SK-N-DZ (cell line): ENCODE measurements at places on chromosomes 3 and 15.

DNA sequence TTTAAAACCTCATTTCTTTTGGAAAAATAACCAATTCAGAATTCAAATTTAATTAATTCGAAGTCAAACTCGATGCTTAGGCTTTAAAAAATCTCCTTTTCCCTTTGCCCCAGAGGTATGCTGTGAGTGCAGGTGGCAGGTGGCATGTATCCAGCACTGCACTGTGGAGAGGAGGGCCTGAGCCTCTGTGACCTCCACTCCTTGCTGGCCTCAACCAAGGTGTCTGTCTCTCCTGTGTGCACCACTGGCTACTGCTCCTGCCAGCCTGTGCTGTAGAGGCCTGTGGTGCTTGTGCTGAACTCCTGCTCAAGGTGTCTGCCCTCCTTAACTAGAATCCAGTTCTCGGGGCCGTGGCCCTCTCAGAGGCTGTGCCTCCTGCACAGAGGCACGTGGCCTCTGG lies 56.2 kb upstream of the NEDD4 start:
- DNase-seq, result no peak

- DNase-seq, result no peak
Observed at GRCh38 chr3:65285956-65286355, 598.2 kb upstream of the ADAMTS9 start.

- DNase-seq, result no peak
Observed at GRCh38 chr3:31250116-31250777, 282.5 kb upstream of the STT3B start.

DNA sequence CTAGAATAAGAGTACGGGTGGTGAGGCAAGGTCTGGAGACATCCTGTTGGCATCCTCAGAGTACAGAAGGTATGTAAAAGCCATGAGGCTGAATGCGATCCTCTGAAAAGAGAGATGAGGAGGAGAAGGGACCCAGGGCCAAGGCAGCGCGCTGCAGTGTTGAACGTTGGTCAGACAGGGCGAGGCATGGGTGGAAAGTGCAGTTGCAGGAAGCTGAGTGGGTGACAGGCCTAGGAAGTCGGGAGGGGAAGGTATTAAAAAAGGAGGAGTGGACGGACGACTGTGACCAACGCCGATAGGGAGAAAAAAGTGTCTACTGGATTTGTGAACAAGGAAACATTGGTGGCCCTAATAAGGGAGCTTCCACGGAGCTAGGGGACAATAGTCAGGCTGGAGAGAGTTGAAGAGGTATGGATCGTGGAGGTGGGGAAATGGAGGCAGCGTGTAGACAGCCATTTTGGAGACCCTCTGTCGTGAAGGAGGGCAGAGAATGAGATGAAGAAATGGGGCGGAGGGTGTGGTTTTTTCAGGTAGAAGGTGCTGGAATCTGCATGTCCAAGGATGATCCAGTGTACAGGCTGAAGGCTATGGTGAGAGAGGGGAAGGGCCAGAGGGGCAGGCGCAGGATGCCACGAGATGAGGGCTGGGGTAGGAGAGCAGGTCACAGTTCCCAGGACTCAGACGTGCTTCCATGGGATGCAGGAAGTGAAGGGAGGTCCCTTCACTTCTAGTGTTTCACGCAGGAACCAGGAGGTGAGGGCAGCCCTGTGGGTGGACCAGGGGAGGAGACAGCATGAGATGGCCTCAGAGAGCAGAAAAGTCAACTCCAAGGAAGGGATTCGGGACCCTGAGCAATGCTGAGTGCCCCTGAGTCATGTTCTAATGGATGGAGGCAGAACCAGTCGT lies 115.9 kb downstream of the ASB7 start:
- no peak for DNase-seq

DNA sequence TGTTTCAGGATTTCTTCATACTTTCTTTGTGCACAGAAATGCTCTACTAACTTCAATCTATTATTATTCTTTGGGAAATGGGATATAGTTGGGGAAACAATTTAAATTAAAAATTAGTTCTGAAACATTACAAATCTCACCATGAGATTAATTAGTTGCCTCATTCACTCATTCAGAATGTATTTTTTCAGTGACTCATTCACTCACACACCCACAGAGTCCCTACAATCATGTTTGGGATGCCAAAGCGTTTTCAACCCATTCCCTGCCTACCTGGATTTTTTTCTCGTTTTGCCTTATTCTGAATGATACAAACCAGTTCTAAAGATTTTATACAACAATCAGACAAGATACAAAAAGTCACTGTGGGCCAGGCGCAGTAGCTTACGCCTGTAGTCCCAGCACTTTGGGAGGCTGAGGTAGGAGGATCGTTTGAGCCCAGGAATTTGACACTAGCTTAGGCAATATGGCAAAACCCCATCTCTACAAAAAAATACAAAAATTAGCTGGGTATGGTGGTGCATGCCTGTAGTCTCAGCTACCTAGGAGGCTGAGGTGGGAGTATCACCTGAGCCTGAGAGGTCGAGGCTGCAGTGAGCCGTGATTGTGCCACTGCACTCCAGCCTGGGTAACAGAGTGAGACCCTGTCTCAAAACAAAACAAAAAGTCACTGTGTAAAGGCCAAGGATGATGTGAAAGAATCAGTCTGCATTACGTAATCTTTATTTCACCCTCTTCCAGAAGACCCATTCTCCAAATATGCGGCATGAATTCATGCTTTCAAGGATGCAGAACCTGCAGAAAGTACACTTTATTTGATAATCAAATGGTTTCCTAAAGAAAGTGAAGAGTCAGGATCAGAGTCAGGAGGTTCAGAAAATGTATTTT lies 34.8 kb upstream of the ARHGEF3 start:
- DNase-seq, result no peak

DNA sequence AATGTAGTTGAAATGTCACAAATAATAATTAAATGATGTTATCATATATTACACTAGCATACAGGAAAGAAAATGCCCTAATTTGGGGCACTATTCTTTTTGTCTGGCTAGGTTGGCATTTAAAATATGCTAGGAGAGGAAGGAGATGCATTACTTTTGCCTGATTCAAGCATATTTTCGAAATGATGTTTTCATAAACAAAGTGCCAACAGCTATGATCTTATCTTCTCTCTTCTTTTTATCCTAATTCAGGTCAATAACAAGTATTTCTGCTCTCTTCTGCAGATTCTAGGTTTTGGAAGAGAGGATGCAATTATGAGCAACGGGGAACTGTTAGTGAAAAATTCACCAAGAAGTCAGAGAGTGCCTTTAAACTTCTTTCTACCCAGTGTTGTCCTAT lies 55.8 kb upstream of the NR2F2 start:
- no peak for DNase-seq

DNA sequence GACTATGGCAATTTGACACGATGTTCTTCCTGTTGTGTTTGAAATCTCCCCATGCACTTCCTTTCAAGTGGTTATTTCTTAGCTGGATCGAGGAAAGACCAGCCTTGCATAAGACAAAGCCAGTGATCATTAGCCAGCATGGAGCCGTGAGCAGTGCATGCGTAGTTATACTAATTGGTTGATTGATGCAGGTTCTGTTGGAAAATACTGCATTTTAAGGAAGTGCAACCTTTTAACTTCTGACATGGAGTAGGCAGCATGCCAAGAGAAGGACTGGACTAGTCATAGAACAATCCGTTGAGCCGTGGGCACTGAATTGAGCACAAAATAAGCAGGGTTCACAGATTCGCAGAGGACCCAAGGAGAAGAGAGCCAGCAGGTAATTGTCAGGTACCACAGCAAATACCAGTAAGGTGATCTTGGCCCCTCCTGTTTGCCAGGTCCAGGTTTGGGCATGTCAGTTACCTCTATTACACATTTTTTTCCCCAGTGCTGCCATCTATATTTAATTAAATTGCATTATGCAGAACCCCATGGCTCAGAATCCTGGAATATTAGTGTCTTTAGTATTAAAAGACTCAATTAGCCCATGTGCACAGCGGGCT lies 29.0 kb upstream of the BCL6 start:
- DNase-seq, result no peak

DNA sequence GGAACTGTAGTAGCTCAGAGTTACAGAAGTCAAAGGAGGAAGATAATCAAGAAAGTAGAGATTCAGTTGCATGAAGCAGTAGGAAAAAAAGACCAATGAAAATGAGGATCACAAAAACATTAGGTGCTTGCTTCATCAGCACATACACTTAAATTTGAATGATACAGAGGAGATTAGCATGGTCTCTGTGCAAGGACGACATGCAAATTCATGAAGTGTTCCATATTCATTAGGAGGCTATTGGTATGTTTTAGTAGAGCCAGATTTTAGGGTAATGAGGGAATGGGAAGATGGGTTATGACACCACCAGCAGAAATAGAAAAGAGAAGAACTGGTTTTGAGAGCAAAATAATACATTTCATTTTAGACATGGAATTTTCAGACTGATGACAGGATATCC lies 21.0 kb upstream of the TTC14 start:
- no peak for DNase-seq

DNA sequence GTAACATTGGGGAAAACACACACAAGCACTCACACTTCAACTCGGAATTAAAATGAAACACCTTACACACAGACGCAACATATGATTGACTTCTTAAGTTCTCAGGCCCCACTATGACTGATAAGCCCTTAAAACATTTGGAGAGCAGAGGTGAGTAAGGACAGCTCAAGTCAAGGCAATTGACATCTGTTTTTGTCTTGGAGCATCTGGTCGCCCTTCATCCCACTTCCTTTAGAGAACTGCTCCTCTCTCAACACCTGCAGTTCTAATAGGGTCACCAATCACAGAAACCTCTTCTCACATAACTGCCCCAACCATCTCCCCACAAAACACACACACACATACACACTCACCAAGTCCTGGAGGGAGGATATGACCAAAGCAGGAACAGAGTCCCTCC lies 43.4 kb downstream of the ERC2 start:
- DNase-seq, result no peak

- no peak for DNase-seq
Observed at GRCh38 chr3:147701195-147701594, 292.0 kb downstream of the ZIC1 start.

DNA sequence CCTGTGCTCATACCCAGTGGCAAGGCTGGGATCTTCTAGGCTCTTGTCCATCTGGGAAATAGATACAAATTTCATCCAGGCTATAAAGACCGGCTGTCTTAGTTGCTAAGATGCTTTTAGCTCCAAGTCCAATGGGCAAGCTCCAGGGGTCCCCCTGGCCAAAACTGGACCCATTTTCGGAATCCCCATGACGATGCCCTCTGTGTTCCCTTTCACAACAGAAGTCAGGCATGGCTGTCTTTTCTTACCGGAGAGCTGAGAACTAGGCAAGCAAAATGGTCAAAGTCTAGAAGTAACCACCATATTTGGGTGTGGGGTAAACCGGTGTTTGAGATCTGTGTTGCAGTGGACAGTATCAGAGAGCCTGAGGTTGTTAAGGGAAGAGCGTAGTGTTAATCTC lies 1.0 kb downstream of the GLYCTK start:
- no peak for DNase-seq

DNA sequence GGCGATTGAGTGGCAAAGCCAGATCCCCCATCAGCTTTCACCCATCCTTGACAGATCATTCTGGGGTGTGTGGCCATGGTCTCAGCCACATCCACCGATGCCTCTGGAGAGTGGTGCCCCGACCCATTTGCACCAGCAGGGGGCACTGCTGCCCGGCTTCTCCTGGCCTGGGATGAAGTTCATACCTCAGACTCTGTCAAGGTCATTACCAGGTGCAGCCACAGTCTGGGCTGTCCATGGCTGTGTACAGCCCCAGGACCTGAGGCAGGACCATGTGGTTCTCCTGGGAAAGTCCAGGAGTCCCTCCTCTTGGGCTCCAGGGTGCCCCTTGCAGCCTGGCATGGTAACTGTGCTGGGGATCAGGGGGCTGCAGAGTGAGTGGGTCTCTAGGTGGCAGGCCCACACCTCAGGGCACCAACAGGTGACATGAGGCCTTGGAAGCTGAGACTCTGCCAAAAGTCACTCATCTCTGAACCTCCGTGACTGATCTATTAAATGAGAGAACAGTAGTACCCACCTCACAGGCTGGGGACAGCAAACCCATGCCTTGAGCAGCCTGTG lies 67.2 kb downstream of the CACNA2D2 start:
- DNase-seq, result peak; percentile 53

GRCh38 chr3:140953028-140953960 lies 11.7 kb downstream of the SLC25A36 start:
- DNase-seq, result no peak

DNA sequence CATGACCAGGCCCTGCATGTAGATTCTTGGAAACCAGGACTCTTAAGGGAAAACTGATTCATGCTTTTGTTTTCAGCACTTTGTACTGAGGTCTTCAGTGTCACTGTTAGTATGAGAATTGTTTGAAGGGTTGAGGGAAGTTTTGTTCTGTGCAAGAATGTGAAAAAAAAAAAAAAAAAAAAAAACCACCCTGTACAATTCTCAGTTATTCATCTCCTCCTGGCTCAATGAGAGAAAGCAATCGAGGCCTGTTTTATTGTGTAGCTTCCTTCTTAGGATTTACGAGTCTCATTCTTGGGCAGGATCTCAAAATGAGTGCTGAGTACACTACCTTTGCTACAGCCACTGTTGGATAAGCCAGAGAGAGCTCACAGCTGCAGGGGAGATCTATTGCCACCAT lies 469.5 kb downstream of the CNTN4 start:
- no peak for DNase-seq

DNA sequence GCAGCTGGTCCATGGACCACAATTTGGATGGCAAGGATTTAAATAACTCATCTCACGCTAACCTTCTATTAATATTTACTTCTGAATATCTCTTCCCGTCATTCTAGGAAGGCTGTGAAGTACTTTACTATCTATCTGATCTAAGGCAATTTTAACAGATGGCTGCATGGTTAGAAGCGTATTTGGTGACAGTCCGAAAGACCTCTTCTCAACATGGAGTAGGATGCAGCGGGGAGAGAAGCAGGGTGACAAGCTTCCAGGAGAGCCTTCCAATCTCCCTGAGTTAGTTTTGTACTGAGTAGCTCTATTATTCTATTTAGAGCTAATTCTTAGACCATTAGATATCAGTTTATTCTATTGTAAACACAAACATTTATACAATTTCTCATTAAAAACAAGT lies 309.4 kb downstream of the PLCL2 start:
- DNase-seq, result no peak

GRCh38 chr3:48565591-48566400 lies 2.2 kb upstream of the UCN2 start:
- DNase-seq, result no peak
